ENCODE measurements at places on chromosomes 2 and 18. TPM values are rescaled to one million over a fixed set of nuclear protein-coding genes. Genes with fewer than 3 reads are reported as not detected.

DNA sequence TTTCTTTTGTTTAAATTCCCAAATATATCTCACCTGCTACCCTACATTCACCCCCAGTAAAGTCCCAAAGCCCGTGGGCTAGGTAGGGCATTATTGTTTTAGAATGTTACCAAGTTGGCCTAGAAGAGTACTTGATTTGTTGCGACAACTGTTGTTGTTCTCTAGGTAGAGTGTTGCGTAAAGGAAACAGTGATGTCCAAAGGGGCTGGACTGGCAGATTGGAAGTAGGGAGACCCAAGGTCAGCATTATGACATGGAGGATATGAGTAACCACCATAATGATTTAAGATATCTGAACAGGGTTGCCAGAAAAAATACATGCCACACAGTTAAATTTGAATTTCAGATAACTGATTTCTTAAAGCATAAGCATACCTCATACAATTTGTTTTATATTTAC lies 39.2 kb downstream of the SCN1A start:
- no peak for DNase-seq

The SLC11A1 gene
- polyA plus RNA-seq: 0.16 TPM

The CTLA4 gene
- polyA plus RNA-seq: not detected

- DNase-seq: no peak
Measured at GRCh38 chr2:141506135-141506534, 624.7 kb downstream of the LRP1B start.

DNA sequence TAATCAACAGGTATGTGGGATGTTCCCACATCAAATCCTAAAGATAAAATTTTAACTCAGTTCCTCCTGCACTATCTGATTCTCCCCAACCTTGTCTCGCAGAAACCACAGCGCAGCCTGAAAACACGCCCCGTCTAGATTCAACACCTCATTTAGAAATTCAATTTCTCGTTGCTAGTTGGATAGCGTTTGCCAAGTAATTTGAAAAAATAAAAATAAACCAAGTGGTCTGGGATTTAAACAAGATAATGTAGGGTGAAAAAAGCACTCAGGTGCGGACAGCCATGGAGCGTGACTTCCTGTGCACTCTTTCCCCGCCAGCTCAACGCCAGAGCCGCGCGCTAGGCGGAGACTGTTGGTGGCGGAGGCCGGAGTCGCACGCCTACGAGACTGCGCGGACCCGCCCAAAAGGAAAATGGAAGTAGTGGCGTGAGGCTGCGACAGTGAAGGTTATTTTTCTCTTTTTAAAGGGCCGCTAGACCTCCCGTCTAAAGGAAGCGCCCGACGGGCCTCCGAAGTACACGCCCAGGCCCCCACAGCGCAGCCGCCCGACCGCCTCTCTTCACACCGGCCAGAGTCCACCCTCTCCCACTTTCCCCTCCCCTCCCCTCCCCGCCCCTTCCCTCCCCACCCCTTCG lies 615 bp upstream of the CCNT2 start:
- peak; percentile 96 for DNase-seq

- no peak for DNase-seq
Measured at GRCh38 chr2:8539743-8540551, 141.9 kb upstream of the ID2 start.

The HOXD1 gene
- 2.2 TPM for polyA plus RNA-seq

DNA sequence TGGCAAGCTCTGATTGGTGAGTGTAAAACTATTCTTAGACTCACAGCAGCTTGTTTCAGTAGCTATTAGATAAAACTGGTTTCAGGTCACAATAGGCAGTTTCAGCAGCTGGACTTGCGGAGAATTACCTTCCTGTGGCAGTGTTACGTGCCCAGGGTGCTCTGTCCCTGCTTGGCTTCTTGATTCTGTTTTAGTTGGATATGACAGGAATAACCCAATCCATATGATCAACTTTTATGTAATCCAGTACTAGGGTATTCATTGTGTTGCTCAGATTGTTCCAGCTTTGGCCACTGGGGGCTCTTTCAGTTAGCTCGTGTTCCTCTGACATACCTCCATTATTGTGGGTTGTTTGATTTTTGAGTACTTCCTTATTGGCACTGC lies 43.1 kb downstream of the INPP4A start:
- DNase-seq: peak; percentile 28

DNA sequence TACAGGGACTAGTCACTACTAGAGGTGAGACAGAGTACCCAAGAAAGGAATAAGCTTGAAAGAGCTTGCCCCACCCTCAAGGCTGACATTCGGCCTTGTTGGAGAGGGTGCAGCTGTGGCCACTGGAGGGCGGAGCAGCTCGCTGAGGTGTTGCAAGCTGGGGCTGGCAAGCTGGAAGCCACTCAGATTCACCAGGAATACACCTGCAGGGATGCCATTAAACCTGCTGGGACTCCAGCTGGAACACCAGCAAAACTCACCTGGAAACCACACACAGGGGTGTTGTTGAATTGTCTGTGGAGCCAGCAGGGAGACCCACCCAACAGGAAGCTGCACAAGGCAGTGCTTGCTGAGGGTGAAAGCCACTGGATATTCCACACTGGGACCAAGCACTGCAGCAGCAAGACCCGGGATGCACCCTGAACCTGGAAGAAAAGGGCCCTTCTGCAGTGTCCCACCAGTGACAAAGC lies 26.1 kb downstream of the KCTD18 start:
- peak; percentile 26 for DNase-seq

DNA sequence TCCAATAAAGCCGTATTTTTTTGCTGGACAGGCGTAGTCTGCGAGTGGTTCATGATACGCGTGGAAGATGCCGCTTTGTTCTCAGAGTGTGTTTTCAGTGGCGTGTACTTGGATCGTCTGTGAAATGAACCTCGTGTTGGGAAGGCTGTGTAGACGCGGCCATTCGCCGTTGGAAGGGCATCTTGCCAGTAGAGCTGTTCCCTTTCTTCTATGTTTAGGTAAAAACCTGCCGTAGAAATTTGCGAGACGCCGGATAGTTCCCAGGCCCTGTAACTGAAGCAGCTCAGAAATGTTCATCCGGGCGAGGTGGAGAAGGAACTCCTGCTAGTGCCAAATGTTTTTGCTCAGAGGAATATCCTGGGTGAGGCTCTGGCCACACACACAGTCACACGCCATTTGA lies 133.6 kb downstream of the NFATC1 start:
- no peak for DNase-seq

The NOTO gene
- polyA plus RNA-seq: not detected
